ENCODE measurements at places on chromosomes 7 and 10. TPM values are rescaled to one million over a fixed set of nuclear protein-coding genes. Genes with fewer than 3 reads are reported as not detected.

Gene PLXNA4
- total RNA-seq = 133 TPM

Gene PRKAG2
- total RNA-seq = 61.2 TPM

Gene FBXO24
- total RNA-seq = not detected

Gene AMPH
- 16.4 TPM for total RNA-seq
